Right ventricle myocardium inferior (tissue), 1 donor: ENCODE measurements at places on chromosomes 11 and 22.

DNA sequence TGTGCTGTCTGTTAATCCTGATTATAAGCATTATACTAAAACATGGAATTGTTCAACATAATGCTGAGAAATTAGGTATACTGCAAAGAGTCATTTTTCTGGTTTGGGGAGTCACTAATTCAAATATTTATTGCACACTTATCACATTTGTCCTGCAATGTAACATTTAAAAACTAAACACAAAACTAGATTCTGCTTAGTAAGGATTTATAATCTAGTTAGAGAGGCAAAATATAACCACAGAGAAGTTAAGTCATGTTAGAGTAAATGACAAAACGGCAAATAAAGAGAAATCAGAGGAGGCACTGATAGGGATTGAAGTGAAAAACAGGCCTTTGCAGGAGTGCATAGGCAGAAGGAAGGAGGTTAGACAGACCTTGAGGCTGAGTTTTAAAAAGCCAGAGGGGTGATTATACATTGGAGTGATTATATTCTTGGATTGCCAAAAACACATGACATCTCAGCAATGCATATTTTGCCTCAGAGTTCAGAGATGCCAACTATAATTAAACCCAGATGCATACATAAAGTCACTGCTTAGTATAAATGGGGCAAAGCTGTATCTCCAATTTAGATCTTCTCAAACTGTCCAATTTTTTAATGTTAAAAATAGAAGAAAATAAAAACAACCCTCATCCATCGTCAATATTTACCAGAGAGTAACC is 49.7 kb downstream of the CCDC34 start:
- no peak for DNase-seq

DNA sequence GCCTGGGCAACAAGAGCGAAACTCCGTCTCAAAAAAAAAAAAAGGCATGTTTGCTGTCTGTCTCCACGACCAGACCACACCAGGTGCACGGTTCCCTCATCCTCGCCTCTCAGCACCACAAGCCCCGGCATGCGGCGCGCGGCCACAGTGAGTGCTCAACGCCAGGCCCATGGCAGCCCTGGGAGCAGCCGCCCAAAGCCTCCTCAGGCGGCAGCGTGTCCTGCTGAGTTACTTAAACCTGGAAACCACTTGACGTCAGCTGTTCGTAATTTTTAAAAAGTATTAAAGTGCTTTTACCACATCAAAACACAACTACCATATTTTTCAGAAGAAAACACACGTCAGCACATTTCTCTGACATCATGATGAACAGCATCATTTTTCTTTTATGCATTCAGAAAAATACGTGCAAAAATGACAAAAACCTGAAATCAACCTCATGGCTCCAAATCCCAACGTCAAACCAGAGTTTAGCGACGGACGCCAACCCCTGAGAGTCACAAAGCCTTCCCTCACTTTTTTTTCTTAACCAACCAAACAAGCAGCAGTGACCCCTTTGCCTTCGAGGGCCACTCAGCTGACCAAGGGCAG is 2.1 kb downstream of the DEAF1 start:
- no peak for DNase-seq

DNA sequence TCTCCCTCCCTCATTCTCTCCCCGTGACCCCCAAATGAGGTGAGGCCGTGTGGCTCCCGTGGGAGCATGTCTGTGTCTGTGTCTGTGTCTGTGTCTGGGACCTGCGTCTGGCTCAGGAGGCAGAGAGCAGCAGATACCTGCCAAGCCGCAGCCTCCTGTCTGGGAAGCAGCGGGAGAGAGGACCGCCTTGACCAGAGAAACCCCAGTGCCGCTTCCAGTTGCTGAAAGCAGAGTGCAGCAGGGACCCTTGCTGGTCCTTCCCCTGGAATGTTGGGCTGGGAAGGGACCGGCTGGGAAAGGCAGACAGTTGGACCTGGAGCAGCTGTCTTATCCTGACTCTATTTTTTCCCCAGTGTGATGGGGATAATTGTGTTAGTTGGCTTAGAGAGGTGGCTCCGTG is 525 bp downstream of the CSDC2 start:
- DNase-seq: no peak

DNA sequence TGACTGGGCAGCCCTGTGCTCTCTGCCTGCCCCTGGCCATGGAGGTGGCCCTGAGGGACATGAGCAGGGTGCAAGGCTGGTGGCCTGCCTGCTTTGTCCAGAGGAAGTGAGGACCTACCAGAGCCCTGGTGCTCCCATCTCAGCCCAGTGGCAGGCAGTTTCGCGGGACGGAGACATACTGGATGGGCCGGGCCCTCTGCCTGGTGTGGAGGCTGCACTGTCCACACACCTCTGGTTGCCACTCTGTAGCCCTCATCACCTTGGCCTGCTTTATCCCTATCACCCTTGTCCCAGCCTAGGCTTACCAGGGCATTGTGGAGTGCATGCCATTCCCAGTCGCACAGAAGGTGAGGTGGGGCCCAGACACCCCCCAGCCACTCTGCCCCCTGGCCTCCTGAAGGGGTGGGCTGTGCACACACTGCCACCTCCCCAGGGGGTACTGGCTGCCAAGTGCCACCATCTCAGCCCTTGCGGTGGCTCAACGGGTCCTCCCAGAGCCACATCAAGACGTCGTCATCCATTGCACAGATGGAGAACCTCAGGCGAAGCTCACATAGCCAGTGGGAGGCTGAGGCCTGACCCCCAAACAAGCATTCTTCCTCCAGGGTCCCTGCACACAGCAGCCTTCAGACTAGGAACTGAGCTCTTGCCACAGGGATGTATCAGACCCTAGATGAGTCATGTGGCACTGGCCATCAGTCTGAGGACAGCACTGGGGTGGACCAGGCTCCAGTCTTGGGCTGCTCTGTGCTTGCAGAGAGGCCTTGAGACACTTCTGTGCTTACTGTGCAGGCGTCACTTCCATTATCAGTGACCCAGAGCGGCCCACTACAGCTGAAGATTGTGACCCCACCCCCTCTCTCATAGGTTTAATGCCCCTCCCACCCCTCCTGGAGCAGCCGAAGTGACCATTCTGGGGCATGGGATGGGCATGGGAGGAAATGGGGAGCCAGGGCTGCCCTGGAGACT is 176.1 kb downstream of the IGLL1 start:
- no peak for DNase-seq

GRCh38 chr22:26636296-26636695 is 14.5 kb downstream of the CRYBA4 start:
- DNase-seq: no peak

DNA sequence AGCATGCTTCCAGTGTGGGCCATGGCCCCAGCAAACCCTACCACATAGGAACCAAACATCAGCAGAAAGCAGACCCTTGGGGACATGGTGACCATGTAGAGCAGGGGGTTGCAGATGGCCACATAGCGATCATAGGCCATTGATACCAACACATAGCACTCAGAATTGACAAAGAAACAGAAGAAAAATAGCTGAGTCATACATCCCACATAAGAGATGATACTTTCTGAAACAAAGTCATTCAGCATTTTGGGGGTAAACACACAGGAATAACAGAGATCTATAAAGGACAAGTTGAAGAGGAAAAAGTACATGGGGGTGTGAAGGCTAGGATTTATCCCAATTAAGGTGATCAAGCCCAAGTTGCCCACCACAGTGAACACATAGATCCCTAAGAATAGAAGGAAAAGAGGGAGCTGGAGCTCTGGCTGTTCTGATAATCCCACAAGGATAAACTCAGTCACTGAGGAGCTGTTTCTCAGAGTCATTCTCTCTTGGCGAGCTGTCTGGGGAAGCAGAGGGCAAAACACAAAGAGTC is at the start of gene OR8B4:
Gene OR8B4 (minus strand): TSS at position 488 of the 538 bp plus-strand sequence. CDS start 0 bp downstream, at position 488.
- no peak for DNase-seq

GRCh38 chr11:78201096-78201818 is 12.5 kb downstream of the USP35 start:
- no peak for DNase-seq

DNA sequence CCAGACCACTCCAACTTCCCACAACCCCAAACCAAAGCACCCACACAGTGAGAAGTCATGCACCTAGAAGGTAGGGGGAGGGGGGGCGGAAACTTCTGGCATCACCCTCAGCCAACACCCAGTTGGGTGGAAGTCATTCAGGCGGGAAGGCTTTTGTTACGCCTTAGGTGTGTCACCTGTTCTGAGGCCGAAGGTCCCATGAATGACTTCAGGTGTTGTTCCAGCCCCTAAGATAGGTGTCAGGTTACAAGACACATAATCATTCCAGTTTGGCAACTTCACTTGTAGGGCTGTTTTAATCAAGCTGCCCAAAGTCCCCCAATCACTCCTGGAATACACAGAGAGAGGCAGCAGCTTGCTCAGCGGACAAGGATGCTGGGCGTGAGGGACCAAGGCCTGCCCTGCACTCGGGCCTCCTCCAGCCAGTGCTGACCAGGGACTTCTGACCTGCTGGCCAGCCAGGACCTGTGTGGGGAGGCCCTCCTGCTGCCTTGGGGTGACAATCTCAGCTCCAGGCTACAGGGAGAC is at the start of gene TMPRSS4:
Gene TMPRSS4 (plus strand): TSS at position 325 of the 528 bp plus-strand sequence. CDS start 225 bp downstream, outside the sequence.
- DNase-seq: no peak

GRCh38 chr11:110219006-110219785 is 77.2 kb downstream of the RDX start:
- no peak for DNase-seq

GRCh38 chr11:97325693-97326092 is 935.9 kb downstream of the JRKL start:
- DNase-seq: no peak

DNA sequence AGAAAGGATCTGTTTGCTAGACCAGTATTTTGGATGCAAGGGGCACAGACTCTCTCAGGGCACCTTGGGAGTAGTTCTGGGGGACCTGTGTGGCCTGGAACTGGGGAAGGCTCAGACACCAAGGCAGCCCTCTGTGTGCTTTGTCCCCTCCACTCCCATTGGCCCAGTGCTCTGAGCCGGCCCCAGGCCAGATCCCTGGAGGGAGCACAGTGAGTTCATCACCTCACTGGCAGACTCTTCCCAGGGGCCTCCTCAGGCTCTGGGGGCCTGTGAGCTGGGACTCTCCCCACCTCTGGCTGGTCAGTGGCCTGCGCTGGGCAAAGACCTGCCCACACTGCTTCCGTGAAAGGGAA is 51.7 kb downstream of the CHRDL2 start:
- DNase-seq: no peak
